ENCODE measurements at places on chromosomes 5 and 9. TPM values are rescaled to one million over a fixed set of nuclear protein-coding genes. Genes with fewer than 3 reads are reported as not detected.

IL9 gene
- not detected for total RNA-seq

RIC1 gene
- 18.6 TPM for total RNA-seq

- peak overlapping the region; percentile 6 for H3K4me3 ChIP-seq
- H3K36me3 ChIP-seq: no peaks in the 10 kb centered on the region
- H3K27me3 ChIP-seq: no peaks in the 10 kb centered on the region
- DNase-seq: no peak
Observed at GRCh38 chr9:38423273-38423972, 831 bp downstream of the IGFBPL1 start.

DNA sequence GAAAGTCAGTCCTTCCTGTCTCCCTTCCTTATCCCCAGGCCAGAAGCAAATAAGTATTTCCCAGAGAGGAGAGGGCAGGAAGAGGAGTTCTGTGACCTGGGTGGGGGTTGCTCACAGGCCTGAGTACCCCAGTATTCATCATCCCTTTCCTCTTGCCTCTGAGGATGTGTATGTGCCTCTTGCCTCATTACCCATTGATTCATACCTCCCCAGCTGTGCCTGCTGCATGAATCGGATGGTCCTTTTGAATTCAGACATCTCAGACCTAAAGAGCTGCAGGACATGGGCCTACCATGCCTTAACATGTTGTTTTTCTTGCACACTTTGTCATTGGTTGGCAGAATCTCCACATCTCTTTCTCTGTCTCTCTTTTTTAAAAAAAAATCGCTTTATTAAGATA is 112.8 kb upstream of the SHB start:
- H3K36me3 ChIP-seq: no peaks in the 10 kb centered on the region
- H3K27me3 ChIP-seq: no peaks in the 10 kb centered on the region
- H3K27ac ChIP-seq: no peak overlapping the region
- no peaks in the 10 kb centered on the region for H3K4me1 ChIP-seq
- no peak overlapping the region for H3K4me3 ChIP-seq

DNA sequence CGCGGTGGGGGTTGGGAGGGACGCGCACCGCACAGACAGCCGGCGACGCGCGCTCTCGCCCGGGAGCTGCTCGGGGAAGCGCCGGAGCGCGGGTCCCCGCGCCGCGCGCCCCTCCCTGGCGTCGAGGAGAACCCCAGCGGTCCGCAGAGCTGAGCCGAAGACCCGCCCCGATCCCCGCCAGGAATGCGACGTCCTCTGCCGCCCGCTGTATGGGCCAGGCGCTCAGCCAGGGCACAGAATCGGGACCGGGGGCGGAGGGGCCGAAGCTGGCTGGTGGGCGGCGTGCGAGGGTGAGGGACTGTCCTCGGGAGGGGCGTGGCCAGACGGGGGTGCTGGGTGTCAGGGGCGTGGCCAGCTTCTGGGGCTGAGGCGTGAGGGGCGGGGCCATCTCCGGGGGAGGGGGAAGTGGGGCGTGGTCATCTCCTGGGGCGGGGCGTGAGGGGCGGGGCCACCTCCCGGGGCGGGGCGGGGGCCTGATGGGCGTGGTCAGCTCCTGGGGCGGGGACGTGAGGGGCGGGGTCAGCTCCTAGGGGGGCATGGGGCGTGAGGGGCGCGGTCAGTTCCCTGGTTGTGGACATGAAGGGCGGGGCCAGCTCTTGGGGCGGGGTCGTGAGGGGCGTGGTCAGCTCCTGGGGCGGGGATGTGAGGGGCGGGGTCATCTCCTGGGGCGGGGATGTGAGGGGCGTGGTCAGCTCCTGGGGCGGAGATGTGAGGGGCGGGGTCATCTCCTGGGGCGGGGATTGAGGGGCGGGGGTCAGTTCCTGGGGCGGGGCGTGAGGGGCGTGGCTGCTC is 965 bp downstream of the PTGDS start:
- H3K4me3 ChIP-seq: no peak overlapping the region
- DNase-seq: no peak
- H3K36me3 ChIP-seq: no peaks in the 10 kb centered on the region

DNA sequence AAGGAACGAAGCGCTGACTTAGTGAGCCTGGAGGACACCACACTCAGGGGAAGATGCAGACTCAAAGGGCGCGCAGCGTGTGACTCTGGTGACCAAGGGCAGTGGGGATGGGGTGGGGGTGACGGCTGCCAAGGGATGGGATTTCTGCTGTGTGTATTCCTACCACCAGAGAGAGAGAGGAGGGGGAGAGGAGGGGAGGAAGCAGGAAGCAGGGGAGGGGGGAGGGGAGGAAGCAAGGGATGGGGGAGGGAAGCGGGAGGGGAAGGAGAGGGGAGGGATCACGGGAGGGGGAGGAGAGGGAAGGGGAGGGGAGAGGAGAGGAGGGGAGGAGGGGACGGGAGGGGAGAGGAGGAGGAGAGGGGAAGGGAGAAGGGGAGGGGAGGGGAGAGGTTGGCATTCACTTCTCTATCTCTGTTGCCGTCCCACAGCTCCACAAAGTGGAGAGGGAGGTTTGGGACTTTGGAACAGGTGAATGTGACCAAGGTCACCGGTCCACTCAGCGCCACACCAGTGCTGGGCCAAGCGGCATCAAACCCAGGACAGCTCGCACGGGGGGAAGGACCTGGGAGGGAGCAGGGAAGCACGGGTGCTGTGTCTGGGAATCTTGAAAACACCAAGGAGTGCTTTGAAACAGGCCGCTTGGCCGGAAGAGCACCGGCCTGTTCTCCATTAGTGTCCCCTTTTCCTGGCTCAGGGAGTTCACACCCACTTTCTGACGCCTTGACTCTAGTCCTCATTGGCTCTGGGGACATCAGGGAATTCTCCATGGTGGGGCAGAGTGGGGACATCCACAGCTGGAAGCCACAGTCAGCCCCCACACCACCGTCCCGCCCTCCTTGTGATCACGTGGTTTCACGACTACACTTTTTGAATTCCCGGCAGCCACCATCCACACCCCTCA is 77.4 kb downstream of the VAV2 start:
- H3K36me3 ChIP-seq: no peaks in the 10 kb centered on the region
- no peaks in the 10 kb centered on the region for H3K27me3 ChIP-seq
- H3K4me1 ChIP-seq: no peaks in the 10 kb centered on the region
- H3K4me3 ChIP-seq: no peak overlapping the region

- H3K27me3 ChIP-seq: no peaks in the 10 kb centered on the region
- DNase-seq: no peak
- no peak overlapping the region for H3K4me3 ChIP-seq
- no peaks in the 10 kb centered on the region for H3K36me3 ChIP-seq
- no peak overlapping the region for H3K27ac ChIP-seq
- H3K4me1 ChIP-seq: no peaks in the 10 kb centered on the region
Observed at GRCh38 chr9:106958955-106959657, 96.1 kb downstream of the ZNF462 start.

- no peak overlapping the region for H3K4me3 ChIP-seq
- H3K36me3 ChIP-seq: no peaks in the 10 kb centered on the region
- H3K4me1 ChIP-seq: no peaks in the 10 kb centered on the region
- no peaks in the 10 kb centered on the region for H3K27me3 ChIP-seq
Observed at GRCh38 chr9:24189986-24190385, 355.7 kb downstream of the IZUMO3 start.

ANKDD1B gene
- total RNA-seq: 0.88 TPM

DAPK1 gene
- 79.2 TPM for total RNA-seq

All from Caco-2 (cell line).